ENCODE measurements at places on chromosomes 1 and 21. TPM values are rescaled to one million over a fixed set of nuclear protein-coding genes. Genes with fewer than 3 reads are reported as not detected.

Gene PAX7
- 0.03 TPM for total RNA-seq

Gene PTGER3
- 4.5 TPM for total RNA-seq

Gene OR14K1
- total RNA-seq, result not detected

Gene NBPF9
- 3.1 TPM for total RNA-seq

Gene ELF3
- total RNA-seq, result 13.0 TPM

Gene OVAAL
- not detected for total RNA-seq

Gene TACSTD2
- total RNA-seq, result 1.4 TPM

Gene SPRR2A
- not detected for total RNA-seq

Gene FAM78B
- total RNA-seq, result 5.8 TPM

Gene TPTE
- not detected for total RNA-seq

Gene FNBP1L
- total RNA-seq, result 114 TPM

Gene PGLYRP4
- not detected for total RNA-seq

Gene IVL
- not detected for total RNA-seq

Gene ODF2L
- 29.8 TPM for total RNA-seq

Gene POGK
- 31.4 TPM for total RNA-seq

Gene STK40
- 20.2 TPM for total RNA-seq

Gene PWP2
- total RNA-seq, result 59.2 TPM

Gene DNAJC28
- 5.0 TPM for total RNA-seq

Gene EDARADD
- 4.4 TPM for total RNA-seq

Gene TRIM62
- 18.9 TPM for total RNA-seq

Gene SLAMF7
- total RNA-seq, result not detected

Gene MFSD2A
- total RNA-seq, result 23.9 TPM

Gene ZNF678
- 60.0 TPM for total RNA-seq

Measured in GM23338 (cell line).